GM12892 (cell line): ENCODE measurements at places on chromosomes 7 and 10.

DNA sequence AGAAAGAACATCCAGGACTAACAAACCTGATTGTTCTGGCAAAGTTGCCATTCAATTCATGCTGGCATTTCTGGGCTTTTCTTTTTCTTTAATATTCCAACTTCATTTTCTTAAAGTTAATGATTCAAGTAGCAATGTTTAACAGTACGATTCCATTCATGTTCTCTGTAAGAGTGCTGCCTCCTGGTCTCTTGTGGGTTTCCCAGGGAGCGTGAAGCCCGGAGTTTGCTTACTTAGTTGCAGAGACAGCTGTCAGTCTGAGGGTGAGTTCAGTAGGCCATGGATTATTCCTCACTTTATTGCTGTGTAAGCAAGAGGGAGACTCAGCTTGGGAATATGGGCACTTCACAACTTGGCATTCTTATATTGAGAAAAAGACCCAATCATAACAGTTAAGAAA lies 142.2 kb downstream of the TWIST1 start:
- no peak for DNase-seq

- no peak for DNase-seq
Observed at GRCh38 chr7:130896051-130896881, 162.3 kb upstream of the KLF14 start.

DNA sequence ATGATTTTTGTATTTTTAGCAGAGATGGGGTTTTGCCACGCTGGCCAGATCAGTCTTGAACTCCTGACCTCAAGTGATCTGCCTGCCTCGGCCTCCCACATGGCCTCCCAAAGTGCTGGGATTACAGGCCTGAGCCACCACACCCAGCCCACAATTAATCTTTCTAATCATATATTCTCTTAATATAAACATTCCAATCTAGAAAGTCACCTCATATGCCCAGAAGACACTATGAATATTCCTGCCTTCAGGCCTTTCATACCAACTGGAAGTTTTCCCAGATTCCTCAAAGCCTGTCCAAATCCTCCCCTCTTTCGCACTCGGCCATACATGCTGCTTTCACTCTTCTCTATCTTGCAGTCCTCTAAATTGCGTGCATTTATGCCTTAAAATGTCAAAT lies 32.6 kb downstream of the PDZD8 start:
- no peak for DNase-seq

DNA sequence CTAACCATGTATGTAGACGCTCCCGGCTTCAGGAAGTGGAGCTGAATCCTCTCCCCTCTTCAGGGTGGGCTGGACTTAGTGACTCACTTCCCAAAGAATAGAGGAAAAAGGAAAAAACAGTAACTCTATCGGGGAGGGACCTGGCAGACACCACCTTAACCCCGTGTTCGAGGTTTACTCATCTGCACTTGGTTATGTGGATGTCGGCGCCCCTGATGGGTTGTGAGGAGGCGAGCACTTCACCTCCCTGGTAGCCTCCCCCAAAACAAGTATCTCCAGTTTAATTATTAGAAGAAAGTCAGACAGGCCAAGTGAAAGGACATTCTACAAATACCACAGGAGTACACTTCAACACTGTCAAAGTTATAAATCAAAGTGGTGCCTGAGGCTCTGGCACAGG lies 559.7 kb downstream of the TCERG1L start:
- no peak for DNase-seq

GRCh38 chr7:44590910-44591309 lies 8.9 kb upstream of the TMED4 start:
- no peak for DNase-seq

GRCh38 chr7:141074997-141075396 lies 1.1 kb downstream of the TMEM178B start:
- no peak for DNase-seq

DNA sequence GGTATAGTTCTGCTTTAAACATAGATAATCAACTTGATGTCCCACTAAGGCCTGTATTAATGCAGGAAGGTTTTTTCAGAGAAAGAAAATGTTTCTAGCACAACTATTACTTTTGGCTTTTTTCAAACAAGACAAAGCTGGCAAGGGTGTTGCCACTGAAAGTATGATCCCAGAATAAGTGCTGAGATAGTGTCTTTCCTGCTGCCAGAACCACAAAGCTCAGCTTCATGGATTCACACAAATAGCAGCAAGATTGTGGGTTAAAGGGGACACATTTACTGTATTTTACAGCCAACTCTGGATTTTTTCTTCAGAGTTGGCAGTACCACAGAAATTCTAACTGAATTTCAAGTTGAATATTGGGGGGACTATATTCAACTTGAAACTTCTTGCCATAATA lies 4.3 kb downstream of the NCOA4 start:
- DNase-seq: no peak

- no peak for DNase-seq
Observed at GRCh38 chr7:149063476-149063875, 27.0 kb downstream of the ZNF786 start.

DNA sequence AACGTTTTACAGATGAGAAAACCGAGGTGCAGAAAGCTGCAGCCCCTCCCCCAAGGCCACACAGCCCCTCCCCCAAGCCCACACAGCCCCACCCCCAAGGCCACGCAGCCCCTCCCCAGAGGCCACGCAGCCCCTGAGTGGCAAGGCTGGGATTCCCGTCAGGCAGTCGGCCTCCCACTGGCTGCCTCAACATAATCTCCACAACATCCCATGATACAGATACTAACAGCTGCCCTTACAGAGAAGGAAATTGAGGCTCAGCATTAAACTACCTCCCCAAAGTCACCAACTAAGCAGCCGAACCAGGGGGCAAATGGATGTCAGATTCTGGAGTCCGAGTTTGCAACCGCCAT lies 15.9 kb downstream of the SH3PXD2A start:
- DNase-seq: no peak

GRCh38 chr10:63466144-63466935 lies 563 bp upstream of the JMJD1C start:
- no peak for DNase-seq

DNA sequence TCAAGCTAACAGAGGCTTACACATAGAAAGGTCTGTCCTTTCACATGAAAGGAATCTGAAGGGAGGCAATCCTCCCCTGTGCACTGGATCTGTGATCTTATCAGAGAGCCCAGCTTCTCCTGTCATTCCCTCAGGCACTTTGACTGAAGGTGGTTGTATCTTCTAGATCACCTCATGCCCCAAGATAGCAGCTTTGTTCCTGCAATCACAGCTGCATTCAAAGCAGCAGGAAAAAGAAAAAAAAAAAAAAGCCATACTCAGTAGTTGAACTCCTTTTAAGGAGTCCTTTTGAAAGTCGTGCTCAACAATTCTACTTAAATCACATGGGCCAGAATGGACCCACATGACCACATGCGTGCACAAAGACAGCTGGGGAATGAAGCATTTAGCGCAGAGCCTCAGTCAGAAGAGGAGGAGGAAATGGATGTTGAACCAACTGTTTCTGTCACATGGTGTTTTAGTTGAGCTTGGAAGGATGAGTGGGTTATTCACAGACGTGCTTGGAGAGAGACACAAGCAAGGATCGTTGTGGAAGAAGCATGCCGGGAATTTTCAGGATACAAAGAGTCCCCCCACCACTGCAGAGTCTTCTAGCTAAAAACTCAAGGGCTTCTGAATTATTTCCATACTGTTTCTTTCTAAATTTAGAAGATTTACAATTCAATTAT lies 13.0 kb upstream of the PFKP start:
- no peak for DNase-seq

- DNase-seq: no peak
Observed at GRCh38 chr7:130669085-130669700, 645 bp upstream of the COPG2 start.

- DNase-seq: no peak
Observed at GRCh38 chr7:129197771-129198170, 9.3 kb downstream of the SMO start.

DNA sequence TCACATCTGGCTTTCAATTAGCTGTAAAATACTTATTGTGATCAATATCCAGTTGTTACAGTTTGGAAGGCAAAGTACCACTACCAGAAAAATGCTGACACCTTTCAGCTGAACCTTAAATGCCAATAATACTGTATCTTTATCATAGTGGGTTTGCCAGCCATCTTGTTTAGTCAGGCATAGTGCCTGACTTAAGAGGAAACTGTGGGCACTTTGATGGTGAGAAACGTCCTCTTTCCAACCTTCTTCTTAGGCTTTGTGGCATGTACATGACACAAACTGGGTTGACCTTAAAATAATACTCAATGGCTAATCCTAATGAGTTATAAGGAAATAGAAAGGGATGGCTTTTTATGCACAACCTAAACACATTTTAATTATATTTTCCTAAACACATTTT lies 52.3 kb upstream of the PRR15 start:
- DNase-seq: no peak

GRCh38 chr7:113812591-113813255 lies 106.1 kb downstream of the PPP1R3A start:
- DNase-seq: no peak

- DNase-seq: no peak
Observed at GRCh38 chr7:36448781-36449379, 59.2 kb downstream of the ANLN start.

- DNase-seq: no peak
Observed at GRCh38 chr7:81150951-81151361, 232.1 kb upstream of the SEMA3C start.

DNA sequence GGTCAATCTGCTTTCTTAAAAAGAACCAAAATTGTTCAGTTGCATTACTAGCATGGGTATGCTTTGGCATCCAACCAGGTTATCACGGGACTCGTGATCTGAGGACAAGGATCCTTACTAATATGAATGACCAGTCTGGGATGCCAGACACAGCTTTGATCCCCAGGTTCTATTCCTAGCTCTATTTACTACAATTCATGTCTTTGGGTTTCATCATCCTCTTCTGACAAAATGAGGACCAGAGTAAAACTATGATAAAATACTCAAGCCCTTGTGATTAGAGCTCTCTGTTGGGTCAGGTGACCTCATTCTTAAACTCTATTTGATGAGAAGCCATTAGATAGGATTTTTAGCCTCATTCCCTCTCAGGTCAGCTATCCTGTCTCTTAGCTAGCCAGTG lies 119.8 kb downstream of the SLC25A13 start:
- no peak for DNase-seq

GRCh38 chr10:43861966-43862751 lies 213.5 kb upstream of the ZNF32 start:
- DNase-seq: no peak

GRCh38 chr7:155344270-155344617 lies 46.6 kb downstream of the INSIG1 start:
- DNase-seq: peak; percentile 42

DNA sequence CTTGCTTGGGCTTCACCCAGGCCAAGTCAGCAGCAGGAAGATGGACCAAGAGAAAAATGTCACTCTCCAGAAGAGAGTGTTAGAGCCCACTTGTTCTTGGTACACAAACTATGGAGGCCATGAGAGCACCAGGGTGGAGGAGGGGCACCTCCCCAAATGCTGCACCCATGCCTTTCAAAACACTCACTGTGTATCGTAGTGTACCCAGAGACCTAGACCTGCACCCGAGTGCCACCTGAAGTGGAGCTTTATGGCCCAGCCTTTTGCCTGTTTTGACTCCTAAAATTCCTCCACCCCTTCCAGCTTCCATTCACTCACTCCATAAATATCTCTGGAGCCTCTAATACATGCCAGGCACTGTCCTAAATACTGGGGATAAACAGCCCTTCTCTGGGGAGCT lies 5.0 kb downstream of the SFTPD start:
- no peak for DNase-seq

DNA sequence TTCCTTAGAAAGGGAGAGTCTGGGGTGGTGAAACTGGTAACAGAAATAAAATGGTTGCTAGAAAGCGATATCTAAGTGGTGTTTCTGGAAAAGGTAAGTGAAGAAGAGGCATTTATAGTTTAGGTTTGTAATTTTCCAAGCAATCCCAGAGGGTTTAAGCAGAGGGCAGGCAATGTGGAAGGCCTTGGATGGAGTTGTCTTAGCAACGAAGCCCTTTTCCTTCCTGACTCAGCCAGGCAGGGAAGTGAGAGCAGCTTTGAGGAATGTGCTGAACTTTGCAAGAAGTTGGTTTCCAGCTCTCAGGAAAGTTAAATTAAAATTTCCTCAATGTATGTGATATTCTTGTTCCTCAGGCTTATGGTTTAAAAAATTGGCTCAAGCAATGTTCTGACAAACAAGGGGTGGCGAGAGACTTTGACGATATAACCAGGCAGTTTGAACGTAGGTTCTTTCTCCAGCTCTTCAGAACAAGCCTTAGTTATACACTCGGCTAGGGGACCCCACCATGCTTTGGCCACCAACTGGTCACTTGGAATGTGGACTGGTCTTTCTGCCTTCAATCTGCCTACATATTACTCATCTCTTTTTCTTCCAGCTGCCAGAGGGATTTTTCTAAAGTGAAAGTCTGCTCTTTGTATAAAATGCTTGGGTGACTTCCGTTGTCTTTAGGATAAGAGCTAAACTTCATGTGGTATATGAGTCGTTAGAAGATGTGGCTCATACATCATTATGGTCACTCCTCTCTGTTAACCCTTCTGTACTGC lies 66.9 kb upstream of the SLC25A13 start:
- DNase-seq: no peak

DNA sequence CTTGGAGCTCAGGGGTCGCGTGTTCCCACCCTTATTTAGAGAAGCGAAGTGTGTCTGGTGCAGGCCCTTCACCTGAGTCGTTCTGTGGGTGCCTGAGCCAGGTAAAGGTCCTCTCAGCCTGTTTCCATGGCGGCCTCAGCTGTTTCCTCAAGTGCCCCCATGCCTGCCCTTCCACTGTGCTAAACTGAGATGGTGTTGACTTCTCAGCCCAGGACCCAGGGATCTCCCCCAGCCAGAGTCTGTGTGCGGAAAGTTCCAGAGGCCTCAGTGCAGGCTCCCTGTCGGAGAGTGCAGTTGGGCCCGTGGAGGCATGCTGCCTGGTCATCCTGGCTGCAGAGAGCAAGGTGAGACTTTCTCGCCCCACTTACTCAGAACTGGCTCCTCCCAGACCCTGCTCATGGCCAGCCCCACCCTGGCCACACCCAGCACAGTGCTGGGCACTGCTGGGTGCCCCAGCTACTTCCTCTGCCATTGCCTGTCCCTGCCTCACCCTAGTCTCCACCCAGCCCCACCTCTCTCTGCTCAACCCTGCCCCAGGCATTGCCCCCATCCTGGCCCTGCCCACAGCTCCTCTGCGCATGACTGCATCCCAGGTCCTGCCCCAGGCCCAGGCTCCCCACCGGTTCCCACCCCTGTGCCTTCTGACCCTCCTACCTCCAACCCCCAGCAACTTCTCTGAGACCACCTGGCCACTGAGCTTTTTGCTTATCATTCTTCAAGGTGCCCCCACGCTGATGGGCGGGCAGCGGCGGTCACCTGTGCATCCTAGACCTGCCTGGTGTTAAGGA lies 20.3 kb downstream of the NACAD start:
- no peak for DNase-seq

DNA sequence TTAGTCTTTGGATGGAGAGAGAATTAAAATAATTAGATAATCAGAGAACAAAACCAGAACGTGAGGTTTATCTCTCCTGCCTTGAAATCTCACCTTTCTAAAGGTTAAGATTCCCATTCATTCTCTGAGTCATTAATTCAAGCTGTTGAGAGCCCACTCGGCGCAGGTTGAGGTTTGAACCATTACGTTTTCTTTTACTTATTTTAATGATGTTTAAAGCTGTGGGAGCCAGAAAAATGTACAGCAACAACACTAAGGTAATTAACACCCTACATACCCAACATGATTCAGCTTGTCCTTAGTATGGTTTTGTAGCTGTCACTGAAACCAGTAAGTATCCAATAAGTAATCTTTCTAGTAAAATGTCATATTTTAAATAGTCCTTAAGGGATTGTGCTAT lies 153.0 kb upstream of the ANK3 start:
- DNase-seq: no peak
